ENCODE measurements at places on chromosomes 3 and 15.

DNA sequence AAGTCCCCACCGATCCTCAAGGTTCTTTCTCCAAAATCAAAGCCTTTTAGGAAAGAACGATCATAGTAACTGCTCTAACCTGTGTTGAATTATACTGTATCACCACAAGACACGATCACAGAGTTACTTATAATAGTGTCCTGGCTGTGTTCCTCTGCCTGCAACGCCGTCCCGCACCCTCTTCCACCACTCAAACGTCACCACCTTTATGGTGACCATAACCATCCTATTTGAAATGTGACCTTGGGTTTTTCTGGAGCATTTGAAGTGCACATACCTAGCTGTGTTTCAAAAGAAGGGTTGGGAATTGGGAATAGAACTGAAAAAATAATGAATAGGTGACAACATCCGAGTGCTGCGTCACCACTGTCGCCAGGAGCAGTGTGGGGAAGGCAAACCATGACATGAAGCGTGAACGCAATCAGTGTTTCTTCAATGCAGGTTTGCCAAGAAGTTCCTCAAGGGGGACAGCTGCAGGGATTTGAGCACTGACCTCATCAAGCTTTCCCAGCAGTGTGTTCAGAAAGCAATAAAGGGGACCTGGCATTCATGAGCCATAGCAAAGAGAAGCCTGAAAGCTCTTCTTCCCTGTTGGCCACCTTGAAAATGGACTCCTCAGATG lies 769 bp upstream of the SELENOS start:
- no peak for DNase-seq

- no peak for DNase-seq
Observed at GRCh38 chr3:122533480-122533879, 18.7 kb upstream of the KPNA1 start.

DNA sequence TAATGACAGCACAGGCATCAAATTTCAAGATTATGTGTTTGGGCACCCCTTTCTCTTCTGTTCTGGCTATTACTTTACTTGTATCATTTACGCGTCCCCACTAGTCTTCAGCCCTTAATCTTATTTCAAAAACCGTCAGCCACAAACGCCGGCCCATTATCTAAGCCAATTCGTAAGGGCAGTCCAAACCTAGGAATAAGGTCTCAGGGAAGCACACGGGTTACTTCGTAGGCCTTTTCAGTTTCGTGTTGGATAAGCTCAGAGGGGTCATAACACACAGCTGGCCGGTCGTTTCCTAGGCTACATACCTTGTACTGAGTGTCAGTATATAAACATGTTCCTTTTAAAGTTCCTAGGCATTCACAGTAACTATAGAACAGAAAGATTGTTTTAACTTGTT lies 5.1 kb upstream of the DNAAF4 start:
- DNase-seq: no peak

DNA sequence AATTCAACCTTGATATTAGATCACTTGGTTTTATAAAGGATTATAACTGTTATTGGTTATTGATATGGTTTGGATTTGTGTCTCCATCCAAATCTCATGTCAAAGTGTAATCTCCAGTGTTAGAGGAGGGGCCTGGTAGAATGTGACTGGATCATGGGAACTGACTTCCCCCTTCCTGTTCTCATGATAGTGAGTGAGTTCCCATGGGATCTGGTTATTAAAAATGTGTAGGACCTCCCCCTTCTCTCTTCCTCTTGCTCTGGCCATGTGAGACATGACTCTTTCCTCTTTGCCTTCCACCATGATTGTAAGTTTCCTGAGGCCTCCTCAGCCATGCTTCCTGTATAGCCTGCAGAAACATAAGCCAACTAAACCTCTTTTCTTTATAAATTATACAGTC lies 136.0 kb upstream of the UBE2E2 start:
- DNase-seq: no peak

DNA sequence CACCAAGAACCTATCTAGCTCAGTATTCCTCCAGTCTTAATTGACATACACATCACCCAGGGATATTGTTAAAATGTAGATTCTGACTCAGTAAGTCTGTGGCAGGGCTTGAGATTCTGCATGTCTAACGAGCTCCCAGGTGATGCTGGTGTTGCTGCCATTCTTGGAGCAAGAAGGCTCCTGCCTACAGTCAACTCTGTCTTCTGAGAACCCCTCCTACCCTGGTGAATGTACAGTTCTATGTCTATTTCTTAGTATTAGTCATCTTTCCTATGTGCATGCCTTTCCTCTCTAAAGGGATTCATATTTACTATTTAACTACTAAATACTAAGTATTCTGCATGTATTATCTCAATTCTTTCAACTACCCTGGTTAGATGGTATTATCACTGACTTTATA lies 268.7 kb downstream of the EDEM1 start:
- no peak for DNase-seq

GRCh38 chr15:62491642-62492041 lies 326.6 kb upstream of the C2CD4B start:
- peak; percentile 57 for DNase-seq

DNA sequence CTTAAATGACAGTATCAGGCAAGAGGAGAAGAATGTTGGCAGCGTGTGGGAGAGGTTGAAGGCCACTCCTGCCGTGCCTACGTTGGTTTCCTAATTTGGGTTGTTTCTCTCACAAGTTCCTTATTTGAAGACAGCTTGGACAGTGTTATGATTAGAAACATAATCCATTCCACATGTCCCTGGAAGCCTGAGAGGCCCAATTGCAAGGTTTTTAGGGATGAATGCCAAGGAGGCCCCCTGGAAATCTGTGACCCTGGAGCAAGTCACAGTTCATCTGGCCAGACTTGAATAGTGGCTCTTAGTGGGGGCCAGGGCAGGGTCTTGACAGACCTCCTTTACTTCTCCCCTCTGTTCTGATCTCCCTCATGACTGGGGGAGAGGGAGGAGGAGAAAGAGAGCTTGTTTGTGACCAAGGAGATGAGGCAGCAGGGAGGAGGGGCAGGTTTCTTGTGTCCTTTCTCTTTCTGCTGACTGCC lies 584.4 kb upstream of the TBL1XR1 start:
- DNase-seq: peak; percentile 48

GRCh38 chr3:141540531-141540930 lies 53.7 kb downstream of the RASA2 start:
- no peak for DNase-seq

DNA sequence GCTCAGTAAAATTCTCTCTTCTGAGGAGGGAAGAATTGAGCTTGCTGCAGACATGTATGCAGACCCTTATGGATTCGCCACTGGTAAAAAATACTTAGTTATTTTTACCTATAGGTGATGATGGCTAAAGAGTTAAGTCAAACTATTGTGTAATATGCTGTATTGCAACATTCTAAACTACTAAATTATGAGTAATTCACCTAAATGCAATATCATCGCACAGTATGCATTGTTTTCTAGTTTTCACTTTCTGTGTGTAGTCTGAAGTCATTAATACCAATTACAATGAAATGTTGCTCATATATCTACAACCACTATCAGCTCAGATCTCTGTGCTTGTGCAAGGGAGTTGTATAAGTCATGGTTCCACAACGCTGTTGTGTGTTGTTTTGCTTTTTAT lies 48.7 kb upstream of the ROBO2 start:
- no peak for DNase-seq

DNA sequence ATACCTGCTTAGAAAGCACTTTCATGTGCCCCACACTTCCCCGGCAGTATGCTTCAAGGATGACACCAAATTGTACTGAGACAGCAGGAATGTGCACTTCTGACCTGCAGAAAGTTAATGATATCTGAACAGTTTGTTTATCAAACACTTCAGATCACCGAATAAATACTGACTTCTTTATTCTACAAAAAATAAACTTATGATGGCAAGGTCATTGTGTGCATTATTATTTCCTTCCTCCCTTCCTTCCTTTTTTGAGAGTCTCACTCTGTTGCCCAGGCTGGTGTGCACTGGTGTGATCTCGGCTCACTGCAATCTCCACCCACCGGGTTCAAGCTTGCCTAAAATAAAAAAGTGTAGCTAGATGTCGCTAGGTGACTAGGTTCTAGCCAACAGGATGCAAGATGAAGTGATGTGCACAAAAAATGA lies 80.3 kb downstream of the FAIM start:
- no peak for DNase-seq

DNA sequence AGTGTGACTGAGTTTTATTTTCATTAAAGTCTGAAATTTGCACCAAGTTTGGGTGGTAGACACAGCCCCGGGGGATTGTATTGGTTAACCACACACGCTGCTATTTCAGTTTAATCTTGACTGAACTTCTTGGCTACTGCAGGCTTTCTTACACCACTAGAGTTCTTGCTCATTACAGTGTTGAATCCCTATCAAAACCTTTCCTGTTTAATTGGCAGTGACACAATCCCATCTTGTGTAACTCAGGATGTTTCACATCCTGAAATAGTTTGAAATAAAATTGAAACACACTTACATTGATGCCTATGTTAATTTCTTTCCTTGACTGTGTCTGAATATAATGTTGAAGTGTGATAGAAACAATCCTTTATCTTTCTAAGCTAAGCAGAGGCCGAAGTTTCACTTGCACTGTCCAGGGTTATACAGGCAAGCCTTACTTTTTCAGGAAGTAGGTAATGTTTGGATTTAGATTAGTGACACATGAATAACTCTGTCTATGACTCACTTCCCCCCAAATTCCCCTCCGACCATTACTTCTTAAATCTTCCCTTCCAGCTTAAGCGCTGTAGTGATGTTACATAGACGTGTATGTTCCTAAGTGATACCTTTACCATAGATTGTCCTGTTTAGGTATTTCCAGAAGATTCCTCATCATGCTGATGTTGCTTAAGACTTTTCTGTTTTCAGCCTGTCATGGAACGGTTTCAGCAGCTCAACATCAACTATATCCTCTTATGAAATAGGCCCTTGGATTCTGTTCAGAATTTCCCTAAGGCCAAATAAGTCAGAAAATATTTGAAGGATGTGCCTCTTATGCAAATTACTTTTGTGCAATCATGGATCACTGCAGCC lies 16.8 kb downstream of the ATG7 start:
- DNase-seq: peak; percentile 87

DNA sequence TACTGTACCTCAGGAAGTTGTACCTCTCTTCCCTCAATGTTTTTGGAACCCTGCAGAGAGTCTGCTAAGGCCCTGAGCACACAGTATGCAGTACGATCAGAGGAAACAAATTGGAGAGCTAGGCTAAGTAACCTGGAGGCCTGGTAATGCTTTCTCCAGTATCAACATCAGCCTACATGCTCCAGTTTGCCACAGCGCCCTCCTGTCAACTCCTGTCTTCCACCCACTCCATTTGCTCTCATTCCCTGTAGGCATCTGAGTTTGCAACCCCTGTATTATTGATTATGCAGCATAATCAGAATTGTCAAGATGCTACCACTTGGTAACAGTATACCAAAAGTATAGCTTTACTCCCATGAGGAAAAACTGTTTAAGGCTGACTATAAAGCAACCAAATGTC lies 14.4 kb downstream of the POLG start:
- no peak for DNase-seq

DNA sequence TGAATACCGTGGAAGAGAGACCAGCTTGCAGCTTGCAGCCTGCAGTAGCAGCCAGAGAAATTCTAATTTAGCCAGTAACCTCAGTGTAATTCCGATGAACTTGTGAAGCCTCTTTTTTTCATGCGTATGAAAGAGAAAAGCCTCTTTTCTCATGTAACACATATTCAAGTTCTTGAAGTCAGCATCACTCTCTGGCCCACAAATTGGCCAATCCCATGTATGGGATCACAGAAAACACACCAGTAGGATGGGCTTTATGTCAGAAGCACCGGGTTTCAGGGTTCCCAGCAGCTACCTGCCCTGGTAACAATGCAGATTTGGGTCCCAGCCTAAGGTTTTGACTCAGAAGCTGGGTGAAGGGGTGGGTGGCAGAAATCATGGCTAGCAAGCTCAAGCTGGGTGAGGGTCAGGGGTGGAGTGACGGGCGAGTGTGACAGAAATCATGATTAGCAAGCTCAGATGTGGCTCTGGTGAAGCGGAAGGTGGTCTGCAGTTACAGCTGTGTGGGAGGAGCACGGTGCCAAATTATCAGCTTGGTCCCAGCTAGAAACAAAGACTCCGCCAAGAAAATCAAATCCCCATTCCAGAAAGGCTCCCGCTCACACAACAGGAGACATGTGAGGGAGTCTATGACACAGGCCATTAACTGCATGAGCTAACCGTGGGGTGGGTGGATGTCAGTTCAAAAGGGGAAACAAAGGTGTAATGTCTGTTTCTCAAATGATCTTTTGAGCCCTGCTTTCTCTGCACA lies 86.6 kb downstream of the SNRK start:
- no peak for DNase-seq

- no peak for DNase-seq
Observed at GRCh38 chr3:30682434-30683155, 76.2 kb downstream of the TGFBR2 start.

DNA sequence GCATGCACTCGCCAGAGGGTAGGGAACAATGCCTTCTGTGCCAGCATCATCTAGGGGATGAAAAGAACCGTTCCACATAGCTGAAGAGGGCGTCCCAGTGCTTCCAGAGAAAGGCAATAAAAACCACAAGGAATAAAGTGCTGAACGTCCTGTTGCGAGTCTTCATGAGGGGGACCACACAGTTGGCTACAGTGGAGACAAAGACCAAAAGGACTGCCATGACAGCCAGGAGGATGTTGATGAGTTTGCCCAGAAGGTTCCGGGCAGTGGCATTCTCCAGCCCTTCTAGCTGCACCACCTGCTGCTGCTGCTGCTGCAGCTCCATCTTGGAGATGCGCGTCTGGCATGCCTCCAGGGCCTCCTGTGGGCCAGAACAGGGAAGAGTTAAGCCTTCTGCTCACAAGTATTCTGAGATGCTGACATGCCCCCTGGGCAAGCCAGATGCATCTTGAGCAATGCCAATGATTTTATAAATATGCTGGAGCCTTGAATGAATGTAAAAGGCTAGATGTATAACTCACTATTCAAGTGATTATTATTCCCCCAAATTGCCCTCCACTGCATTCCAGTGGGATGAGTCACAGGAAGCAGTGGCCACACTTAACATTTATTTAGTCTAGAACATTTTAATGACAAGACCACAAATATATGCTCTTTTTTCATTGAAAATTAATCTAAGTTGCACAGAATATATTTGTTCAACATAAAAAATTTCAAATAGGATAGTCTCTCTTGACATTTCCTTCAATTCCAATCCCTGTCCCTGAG lies 45.1 kb upstream of the PLXND1 start:
- DNase-seq: peak; percentile 92

DNA sequence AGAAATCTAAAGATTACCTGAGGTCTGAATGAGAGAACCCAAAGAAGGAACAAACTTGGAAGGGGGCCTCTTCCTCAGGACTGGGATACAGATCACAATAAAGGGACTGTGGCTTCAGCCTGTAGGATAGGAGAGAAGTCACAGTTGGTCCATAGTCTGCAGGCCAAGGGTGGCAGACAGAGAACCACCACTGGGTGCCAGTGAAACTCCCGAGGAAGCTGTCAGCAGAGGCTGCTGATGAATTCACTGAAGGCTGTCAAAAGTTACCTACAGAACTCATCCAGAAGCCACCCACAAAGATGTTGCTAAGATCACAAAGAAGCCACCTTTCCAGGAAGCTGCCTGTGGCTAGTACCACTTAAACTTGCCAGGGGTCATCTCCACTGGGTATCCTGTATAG lies 78.5 kb downstream of the TMCO5A start:
- DNase-seq: no peak

Measured in AG09309 (cell line).